ENCODE measurements at places on chromosomes 1 and 21. TPM values are rescaled to one million over a fixed set of nuclear protein-coding genes. Genes with fewer than 3 reads are reported as not detected.

Gene TMOD4
- not detected for total RNA-seq

Gene PTPN14
- total RNA-seq: 26.8 TPM

Gene SH2D5
- total RNA-seq: 0.56 TPM

Gene CFHR1
- total RNA-seq: not detected

Gene SYTL1
- 2.2 TPM for total RNA-seq

Gene OR10T2
- not detected for total RNA-seq

Gene PAPPA2
- total RNA-seq: 1.3 TPM

Gene RALGPS2
- total RNA-seq: 10.0 TPM

Gene UMODL1
- total RNA-seq: not detected

Gene MXRA8
- 281 TPM for total RNA-seq

Gene NBPF10
- 0.96 TPM for total RNA-seq

Gene RPTN
- not detected for total RNA-seq

Gene FMO3
- 0.26 TPM for total RNA-seq

Gene SH3BGR
- total RNA-seq: 4.3 TPM

Gene LIPI
- total RNA-seq: not detected

Gene BLACAT1
- total RNA-seq: not detected

Gene SLC6A17
- 0.13 TPM for total RNA-seq

Gene CHIA
- not detected for total RNA-seq

Gene ZNF669
- total RNA-seq: 4.9 TPM

Gene FCRLA
- 2.1 TPM for total RNA-seq

Gene CRYAA
- not detected for total RNA-seq

Gene AMY2A
- not detected for total RNA-seq

Gene ACTL8
- total RNA-seq: 0.08 TPM

Gene PHGDH
- 349 TPM for total RNA-seq

Gene PPFIA4
- total RNA-seq: 12.5 TPM

Gene TINAGL1
- 16.6 TPM for total RNA-seq

Gene TCHHL1
- total RNA-seq: not detected

Gene KRTAP27-1
- not detected for total RNA-seq

Gene TMEM35B
- total RNA-seq: 62.1 TPM

Gene ADGRL2
- 188 TPM for total RNA-seq

Gene FMOD
- total RNA-seq: 4.7 TPM

Gene SMAP2
- total RNA-seq: 21.3 TPM

Gene DPM3
- 104 TPM for total RNA-seq

Gene ASCL5
- total RNA-seq: not detected

Measured in epithelial cell of alveolus of lung (primary cell).